ENCODE measurements at places on chromosomes 1 and 21. TPM values are rescaled to one million over a fixed set of nuclear protein-coding genes. Genes with fewer than 3 reads are reported as not detected.

Gene FAM177B
- total RNA-seq = 0.53 TPM

Gene PLEKHN1
- total RNA-seq = 5.0 TPM

Gene FAM43B
- total RNA-seq = not detected

Gene TCHH
- total RNA-seq = 0.04 TPM

- DNase-seq = no peak
Observed at GRCh38 chr1:160744852-160745520, 5.9 kb downstream of the SLAMF7 start.

DNA sequence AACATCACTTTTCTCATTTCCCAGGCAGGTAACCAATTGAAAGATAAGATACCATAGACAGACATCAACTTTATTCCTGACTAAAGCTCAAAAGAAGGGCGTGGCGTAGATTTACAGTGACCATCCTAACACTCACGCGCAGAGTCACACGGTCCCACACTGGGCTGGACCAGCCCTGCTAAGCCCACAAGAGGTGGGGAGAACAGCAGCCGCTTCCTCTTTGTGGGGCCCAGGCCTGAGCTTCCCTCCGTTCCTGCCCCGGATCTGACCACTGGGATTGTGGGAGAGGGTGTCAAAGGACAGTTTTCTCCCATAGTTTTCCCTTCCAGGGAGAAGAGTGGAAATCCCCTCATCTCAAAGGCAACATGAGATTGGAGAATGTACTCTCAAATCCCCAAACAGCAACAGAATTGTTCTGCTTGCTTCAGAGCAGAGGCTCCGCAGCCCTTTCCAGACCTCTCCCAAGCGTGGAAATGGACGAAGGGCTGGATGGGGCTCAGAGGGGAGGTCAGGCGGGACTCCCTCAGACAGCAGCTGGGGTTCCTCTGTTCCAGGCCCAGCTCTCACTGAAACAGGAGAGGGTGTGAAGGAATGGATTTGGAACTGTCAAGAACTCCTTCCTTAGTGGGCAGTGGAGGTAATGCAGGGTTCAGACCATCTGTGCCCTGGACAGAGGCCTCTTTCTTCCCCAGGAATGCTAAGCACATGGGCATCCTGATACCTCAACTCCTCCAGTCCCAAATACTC lies 33.7 kb downstream of the L1TD1 start:
- no peak for DNase-seq

GRCh38 chr1:162014202-162014601 lies 9.5 kb downstream of the OLFML2B start:
- no peak for DNase-seq

- DNase-seq = no peak
Observed at GRCh38 chr1:154744352-154745035, 125.6 kb downstream of the KCNN3 start.

DNA sequence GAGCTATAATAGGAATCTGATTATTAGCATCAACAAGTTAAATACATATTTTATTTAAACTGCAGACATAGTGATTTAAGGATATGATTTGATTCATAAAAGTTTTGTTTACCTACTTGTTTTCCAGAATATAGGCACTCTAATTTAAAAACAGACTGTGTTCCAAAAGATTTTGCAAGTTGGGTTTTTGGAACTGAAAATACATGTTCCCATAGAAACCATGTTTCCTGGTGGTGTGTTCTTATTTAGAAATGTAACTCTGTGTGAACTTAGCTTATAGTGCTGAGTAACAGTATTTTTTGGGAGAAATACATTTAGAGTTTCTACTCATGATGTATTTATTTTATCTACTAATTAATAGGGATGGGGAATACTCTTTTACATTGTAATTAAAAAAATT lies 21.8 kb downstream of the USP25 start:
- DNase-seq = no peak

- DNase-seq = no peak
Observed at GRCh38 chr1:162193221-162193620, 123.7 kb downstream of the NOS1AP start.
